Neuronal stem cell (in vitro differentiated cells): ENCODE measurements at places on chromosomes 16 and 17.

DNA sequence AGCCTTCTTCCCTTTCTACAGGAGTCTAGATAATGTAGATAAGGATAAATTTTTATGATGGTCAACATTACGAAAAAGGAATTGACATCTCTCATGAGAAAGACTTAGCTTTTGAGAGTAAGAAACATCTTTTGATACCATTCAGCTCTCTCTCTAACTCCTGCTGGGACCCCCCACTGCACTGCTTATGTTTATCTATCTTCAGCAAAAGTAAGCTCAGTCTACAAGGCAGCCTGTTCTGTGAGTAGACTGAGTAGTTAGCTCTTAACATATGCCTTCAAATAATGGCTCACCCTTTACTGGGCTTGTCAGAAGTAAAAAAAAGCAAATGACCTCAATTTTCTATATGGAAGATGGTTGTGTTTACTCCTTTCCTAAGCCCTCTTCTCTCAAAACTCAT is 372.2 kb upstream of the CDH11 start:
- DNase-seq = no peak

DNA sequence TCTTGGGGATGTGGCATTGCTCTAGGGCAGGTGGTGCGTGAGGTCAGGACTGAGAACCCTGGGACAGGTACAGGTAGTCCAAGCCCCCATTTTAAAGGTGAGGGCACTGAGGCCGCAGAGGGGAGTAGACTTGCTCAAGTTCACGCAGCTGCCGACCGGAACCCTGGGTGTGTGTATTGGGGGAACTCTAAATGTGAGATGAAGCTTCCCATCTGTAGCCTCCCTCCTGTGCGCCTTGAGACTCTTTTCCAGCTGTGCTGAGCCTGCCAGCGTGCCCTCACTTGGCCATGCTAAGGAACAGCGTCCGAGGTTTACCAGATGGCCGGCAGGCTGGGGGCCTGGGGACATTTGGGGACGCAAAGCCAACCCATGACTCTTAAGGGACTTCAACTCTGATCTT is 79.0 kb upstream of the CDC42EP4 start:
- no peak for DNase-seq

DNA sequence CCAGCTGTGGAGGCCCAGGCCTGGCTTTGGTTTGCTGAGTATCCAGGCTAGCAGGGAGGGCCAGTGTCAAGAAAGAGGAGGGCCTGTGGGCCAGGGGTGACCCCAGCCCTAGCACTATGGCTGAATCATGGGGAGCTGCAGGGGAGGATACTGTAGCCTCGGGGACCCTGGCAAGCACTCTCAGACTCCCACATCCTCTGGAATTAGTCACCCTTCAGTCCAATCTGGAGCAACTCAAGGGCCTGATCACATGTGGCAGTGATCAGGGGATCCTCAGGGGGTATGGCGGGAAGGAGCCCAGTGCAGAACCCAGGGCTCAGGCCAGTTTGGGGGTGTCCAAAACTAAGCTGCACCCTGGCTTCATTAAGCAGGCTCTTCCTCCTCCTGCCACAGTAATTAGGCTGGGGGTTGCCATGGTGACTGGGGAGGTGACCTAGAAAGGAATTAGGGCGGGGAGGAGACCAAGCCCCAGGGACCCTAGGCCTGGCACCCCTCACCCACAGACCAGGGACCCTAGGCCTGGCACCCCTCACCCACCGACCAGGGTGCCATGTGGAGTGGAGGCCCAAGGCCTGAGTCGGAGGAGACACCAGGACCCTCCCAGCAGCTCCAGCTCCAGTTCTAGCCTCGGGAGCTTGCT is 5.8 kb downstream of the NLGN2 start:
- DNase-seq = no peak

GRCh38 chr17:78535273-78536197 is 41.7 kb downstream of the DNAH17 start:
- DNase-seq = no peak

GRCh38 chr17:40268141-40268712 is 19.5 kb upstream of the CDC6 start:
- DNase-seq = no peak
